ENCODE measurements at places on chromosomes 1 and 21. TPM values are rescaled to one million over a fixed set of nuclear protein-coding genes. Genes with fewer than 3 reads are reported as not detected.

The PUM1 gene
- total RNA-seq: 69.5 TPM

The DISP3 gene
- total RNA-seq: under 0.01 TPM

The SPRR4 gene
- total RNA-seq: not detected

The AGT gene
- 1.5 TPM for total RNA-seq

The FMO2 gene
- total RNA-seq: 2.7 TPM

The LCE2C gene
- total RNA-seq: not detected

The ECM1 gene
- 30.0 TPM for total RNA-seq

Measured in osteoblast (primary cell).